ENCODE measurements at places on chromosomes 12 and 14.

- DNase-seq = peak; percentile 18
These were observed 58.9 kb upstream of the EEA1 start for GRCh38 chr12:92987846-92988621.

- no peak for DNase-seq
These were observed 40.1 kb upstream of the DDHD1 start for GRCh38 chr14:53193193-53193592.

DNA sequence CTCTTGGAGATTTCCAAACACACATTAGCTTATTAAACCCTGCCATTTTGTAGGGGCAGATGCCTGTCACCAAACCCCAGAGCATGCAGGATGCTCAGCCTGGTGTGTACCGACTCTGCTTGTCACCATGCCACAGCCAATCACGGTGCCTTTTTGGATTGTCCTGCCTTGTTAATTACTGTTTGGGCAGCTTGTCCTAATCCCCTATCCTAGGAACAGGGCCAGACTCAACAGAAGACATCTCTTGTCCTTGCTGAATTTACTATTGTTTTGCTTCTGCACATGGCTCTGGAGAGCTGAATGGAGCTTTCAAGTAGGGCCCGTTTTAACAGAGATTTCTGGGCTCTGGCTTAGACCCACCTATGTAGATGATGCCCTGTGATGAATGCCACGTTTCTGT lies 388.5 kb downstream of the AACS start:
- DNase-seq = no peak

- no peak for DNase-seq
These were observed 7.1 kb upstream of the ASCL1 start for GRCh38 chr12:102950107-102950949.

- no peak for DNase-seq
These were observed 119.1 kb downstream of the ITPR2 start for GRCh38 chr12:26713885-26714383.

DNA sequence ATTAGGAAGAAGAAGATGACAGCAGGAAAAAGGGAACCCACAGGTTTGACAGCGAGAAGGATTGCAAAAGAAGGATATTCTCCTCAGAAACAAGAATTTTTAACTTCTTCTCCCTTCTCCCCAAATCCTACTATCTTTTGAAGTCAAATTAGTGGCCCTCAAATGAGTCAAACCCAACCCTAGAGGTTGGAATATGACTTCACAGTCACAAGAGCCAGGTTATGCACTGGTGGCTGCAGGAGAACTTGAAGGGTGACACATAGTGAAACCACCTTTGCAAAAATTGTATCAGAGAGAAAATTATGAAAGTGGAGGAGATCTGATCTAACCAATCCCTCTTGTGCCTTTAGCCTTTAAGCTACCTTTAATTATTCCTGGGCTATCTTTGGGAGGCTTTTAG lies 386.2 kb upstream of the CCDC196 start:
- no peak for DNase-seq

GRCh38 chr12:31860401-31860800 lies 98.8 kb upstream of the RESF1 start:
- DNase-seq = no peak

- no peak for DNase-seq
These were observed 2.7 kb upstream of the SIVA1 start for GRCh38 chr14:104750056-104750752.

DNA sequence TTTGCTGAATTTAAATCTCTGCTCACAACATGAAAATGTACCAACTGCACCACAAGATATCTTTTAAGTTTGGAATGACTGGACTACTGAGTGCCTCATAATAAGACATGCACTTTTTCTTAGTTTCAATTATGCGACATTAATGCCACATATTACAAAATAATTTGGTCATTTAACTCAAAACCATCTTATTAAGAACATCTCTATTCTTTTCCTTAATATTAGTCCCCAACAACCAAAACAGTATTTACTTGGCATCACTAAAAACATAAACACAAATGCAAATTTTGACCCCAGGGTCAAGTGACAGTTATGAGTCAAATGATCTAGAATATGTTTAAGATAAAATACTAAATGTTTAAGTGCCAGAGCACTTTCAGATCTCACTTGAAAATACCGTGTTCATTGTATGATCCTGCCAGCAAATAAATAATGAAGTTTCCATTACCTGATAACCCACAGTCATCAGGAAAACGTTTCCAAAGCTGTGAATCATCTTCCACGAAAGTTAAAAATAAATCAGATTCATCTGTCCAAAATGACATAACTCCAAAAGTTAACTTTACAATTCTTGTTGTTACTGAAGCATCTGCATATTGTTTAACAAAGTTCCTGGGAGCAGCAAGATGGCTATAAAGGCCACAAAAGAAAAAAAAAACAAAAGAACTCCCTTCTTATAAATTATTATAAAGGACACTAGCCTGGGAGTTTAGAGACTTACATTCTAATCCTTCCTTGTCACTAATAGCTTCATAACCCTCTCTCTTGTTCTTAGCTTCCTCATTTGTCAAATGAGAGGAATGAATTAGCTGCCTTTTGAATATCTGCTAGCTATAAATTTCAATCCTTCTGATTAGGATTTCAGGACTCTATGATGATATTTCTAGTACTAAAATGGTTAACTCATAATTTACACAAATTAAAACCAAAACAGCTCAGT lies 30.5 kb upstream of the AP4S1 start:
- DNase-seq = no peak

DNA sequence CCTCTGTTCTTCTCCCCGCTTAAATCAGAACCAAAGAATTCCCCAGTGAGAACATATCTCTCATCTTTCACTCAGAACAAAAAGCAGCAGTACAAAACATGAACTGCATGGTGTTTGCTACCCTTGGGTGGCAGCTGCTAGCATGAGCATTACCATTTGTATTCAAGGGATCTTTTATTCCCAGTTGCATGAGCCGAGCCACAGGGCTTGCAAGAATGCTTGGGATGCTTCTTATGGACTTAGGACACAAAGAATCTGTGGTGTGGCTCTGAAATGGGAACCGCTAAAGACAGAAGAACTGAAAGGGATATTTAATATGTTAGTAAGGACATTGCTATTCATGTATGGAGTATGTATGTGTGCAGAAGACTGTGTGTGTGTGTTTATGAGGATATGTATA lies 190.6 kb downstream of the TMX1 start:
- DNase-seq = no peak

- DNase-seq = no peak
These were observed 91.8 kb downstream of the EML1 start for GRCh38 chr14:99884834-99885648.

- no peak for DNase-seq
These were observed 23.1 kb downstream of the EXD2 start for GRCh38 chr14:69214393-69214792.

- DNase-seq = no peak
These were observed 5.4 kb downstream of the C12orf75 start for GRCh38 chr12:105335856-105336255.

DNA sequence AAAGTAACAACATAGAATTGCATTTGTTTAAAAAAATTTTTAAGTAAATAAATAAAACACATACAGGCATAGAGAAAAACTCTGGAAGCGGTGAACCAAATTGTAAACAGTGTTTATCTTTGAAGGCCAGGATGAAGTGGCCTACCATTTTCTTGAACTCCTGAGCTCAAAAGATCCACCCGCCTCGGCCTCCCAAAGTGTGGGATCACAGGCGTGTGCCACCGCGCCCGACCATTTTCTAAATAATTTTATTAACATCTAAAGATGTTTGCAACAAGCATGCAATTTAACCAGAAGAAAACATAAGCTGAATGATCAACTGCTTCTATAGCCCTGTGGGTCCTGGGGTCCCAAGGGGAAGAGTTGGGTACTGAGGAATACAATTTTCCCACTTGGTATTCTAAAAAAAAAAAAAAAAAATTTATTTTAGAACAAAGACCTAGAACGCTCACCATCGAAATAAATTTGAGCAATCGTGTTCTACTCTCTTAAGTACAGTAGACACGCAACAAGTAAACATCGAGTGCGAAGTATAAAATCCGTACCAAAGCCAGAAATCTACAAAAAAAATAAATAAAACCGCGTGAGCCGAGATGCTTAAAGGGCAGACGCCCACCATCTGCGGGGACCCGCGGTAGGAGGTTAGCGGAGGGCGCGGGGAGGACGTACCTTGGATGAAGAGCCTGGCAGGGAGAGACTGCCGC lies 484 bp downstream of the MIS18BP1 start:
- no peak for DNase-seq

DNA sequence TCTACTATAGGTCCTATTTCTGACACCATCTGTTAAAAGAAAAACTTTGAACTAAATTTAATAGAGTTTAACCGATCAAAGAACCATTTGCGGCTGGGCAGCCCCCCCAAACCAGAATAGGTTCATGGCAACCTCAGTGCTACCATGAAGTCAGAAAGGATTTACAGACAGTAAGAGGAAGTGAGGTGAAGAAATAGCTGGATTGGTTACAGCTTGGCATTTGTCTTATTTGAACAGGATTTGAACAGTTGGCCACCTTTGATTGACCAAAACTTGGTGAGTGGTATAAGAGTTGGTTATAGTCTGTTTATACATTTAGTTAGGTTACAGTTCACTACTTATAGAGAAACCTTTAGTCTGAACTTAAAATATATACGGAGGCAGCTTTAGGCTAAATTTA lies 88.9 kb downstream of the TXNDC16 start:
- no peak for DNase-seq

DNA sequence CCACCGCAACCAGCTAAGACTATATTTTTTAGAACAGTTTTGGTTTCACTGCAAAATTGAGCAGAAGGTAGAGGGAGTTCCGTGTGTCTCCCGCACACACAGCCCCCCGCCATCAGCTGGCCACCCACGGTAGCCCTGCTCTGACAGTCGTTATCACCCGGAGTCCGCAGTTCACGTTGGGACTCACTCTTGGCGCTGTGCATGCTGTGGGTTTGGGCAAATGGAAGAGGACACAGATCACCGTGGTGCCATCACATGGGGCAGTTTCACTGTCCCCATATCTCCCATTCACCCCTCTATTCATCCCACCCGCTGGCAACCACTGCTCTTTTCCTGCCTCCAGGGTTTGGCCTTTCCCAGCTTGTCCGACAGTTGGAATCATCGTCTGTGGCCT lies 31.8 kb upstream of the ULK1 start:
- no peak for DNase-seq

- no peak for DNase-seq
These were observed 411.2 kb downstream of the NPAS3 start for GRCh38 chr14:33349871-33350270.

DNA sequence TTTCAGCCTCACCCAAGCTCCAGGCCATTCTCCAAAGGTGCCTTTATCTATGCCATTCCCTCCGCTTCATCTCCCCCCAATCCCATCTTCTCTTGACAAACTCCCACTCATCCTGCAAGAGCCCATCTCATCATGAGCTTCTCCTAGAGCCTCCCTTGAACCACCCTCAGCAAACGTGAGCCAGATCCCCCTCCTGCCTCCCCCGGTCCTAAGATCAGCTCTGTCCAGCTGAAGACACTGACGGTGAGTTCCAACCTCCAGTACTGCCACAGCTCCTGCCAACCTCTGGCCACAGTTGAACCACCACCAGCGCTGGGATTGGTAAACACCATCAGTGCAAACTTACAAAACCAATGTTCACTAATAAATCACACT lies 124.6 kb downstream of the BCL11B start:
- no peak for DNase-seq

DNA sequence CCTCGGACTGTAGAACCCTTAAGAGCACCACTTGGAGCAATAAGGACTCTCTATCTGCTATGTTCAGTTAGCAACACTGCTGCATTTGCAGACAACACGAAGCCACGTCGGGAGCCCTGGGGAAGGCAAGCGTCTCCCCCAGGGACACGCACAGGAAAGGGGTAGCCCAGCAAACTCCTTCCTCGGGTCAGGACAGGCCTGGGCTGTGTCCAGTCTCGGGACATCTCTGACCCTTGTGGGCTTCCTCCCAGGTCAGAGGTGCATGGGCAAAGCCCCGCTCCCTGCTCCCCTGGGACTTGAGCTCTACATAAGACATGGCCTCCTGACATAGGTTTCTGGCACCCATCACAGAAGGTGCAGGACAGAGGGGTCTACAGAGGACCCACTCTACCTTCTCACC lies 119.5 kb downstream of the PIWIL1 start:
- no peak for DNase-seq

DNA sequence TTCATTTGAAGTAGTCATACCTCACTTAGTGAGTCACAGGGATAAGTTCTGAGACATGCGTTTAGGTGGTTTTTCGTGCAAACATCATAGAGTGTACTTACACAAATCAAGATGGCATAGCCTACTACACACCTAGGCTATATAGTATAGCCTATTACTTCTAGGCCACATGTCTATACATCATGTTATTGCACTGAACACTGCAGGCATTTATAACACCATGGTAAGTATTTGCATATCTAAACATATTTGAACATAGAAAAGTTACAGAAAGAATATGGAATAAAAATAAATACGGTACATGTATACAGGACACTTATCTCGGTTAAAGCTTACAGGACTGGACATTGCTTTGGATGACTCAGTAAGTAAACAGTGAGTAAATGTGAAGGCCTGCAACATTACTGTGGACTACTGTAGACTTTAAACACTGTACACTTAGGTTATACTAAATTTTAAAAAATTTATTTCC lies 670.6 kb downstream of the SLC16A7 start:
- DNase-seq = no peak

DNA sequence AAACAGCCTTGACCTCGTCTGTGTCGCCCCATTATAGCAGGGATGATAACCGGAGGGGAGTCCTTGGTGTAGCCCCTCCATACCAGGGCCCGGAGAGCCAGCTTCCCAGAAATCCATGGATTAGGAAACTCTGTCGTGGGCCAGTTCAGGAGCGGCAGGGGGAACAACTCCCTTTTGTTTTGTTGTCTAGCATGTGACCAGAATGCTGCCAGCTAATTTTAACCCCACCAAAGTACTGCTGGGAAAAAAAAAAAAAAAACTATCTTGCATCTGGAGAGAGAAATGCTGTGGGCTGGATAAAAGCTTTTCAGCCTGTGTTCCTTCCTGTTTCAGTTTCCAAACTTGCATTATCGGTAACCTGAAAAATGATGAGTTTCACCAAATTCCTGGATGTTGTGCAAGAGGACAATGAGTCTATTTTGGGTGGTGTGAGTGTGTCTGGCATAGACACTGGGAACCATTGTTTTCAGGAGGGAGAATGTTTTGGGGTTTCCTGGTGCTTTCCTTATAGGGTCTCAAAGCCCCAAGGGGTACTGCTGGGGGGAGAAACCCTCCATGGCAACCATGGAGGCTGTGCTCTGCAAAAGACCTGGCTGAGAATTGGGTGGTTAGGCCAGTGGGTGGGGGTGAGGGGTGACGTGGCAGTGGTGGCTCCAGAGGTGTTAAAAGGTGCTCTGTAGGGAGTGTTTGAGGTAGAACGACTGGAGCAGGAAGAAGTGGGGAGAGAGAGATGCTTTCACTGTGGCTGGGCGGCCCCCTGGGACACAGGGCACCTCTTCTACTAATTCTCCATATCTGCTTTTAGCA lies 14.9 kb upstream of the IRF2BPL start:
- no peak for DNase-seq

GRCh38 chr12:109893261-109893995 lies 6.6 kb upstream of the TCHP start:
- no peak for DNase-seq
